ENCODE measurements at places on chromosomes 7 and 10.

DNA sequence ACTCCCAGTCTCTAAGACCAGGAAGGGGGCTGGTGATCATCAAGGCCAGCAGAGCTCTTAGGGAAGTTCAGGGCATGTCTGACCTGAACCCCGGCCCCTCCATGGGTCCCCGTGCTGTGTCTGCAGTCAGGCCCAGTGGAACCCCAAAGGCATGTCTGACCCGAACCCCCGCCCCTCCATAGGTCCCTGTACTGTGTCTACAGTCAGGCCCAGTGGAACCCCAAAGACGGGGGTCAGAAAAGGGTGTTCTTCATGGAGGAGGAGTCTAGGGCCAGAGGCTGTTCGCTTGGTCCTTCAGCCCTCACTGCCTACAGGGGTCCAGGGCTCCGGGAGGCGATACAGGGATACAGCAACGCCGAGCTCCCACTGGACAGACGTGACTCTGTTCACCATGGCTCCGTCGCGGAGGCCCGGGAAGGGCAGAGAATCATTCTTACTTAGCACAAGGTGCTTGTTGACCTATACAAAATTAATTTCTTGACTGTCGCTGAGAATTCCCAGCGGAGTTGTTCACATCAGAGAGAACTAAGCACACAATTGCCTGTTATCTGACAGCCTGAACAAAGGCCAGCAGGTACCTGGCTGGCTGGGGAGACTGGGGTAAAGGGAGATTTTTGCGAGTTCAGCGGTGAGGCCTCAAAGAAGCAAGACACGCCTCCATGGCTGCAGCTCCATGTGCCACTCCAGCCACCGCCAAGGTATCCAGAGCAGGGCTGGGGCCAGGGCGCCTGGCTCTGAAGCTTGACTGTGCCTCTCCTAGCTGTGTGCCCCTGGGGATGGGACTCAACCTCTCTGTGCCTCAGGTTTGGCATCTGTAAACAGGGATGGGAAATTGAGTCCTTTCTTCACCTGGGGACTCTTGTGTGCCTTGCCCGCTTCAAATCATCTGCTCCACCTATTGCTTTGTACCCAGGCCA is 26.8 kb downstream of the EN2 start:
- DNase-seq, result no peak

DNA sequence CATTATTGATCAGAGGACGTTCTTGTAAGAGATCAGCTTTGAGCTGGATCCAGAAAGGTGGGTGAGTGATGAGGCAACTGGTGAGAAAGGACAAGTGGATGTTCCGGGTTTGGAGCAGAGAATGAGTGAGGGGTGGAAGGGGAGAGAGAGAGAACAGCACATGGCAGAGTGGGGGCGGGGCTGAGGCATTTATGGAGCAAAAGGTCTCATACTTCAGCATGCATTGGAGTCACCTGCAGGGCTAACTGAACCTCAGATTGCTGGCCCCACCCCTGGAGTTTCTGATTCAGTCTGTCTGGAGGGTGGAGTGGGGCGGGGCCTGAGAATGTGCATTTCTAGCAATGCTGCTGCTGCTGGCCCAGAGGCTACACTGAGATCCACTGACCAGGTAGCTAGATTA is 71.2 kb downstream of the GOLGA7B start:
- no peak for DNase-seq

DNA sequence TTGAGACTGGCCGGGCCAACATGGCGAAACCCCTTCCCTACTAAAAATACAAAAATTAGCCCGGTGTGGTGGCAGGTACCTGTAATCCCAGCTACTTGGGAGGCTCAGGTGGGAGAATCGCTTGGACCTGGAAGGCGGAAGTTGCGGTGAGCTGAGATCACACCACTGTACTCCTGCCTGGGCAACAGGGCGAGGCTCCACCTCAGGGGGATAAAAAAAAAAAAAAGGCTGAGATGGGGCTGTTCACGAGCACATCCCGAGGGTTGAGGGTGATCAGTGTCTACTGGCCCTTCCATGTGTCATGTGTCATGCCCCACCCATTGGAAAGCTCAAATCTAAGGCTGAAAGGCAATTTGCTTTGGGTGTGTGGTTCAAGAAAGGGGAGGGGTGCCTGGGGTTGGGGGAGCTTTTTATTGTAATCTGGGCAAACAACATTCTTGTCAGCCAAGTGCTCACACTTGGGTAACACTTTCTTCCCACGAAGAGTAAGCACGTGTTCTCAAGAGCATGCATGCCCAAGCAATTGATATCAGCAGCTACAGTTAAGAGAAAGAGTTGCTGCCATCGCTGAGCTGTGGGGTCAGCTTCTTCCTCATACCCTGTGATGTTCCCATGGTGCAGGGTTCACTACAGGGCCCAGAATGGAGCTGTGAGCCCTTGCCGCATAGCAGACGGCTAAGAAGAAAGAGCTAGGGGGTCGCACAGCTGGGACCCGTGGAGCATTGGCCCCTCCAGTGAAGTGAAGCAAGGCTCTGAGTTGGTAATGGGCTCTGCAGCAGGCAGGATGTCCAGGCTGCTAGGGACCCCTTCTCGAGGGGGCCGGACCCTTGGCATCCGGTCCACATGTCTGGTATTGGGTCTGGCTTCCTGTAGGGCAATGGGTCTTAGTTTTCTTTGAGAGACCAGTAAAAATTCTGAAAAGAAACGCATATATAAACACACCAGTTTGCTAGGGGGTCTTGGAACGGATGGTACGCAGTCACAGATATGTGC is 9.9 kb upstream of the ACSL5 start:
- DNase-seq, result no peak

DNA sequence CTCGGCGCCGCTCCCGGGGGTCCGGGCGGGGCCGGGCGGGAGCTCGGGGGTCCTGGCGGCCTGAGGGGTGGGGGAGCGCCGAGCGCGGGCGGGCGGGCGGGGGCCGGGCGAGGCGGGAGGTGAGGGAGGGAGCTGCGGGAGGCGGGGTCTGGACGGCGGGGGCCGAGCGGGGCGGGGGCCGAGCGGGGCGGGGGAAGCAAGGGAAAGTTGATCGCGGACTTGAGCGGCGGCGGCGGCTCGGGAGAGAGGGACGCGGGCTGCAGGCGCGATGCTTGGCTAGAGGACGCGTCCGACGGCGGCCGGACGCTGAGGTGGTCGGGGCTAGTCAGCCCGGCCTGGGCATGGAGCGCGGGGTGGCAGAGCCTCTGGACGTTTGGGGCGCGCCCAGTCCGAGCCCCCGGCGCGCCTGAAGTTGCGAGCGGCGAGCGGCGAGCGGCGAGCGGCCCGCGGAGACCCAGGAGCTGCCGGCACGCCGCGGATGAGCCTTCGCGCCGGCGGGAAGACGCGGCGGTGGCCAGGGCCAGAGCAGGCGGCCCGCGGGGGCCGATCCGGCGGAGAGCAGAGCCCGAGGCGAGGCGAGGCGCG is at the start of gene CDH23:
Gene CDH23, plus strand, starts transcription at position 210 of the 585 bp plus-strand sequence. CDS start 42,912 bp downstream, outside the sequence.
- DNase-seq, result peak; percentile 67

GRCh38 chr10:19491166-19491565 is 325.1 kb upstream of the PLXDC2 start:
- DNase-seq, result no peak

DNA sequence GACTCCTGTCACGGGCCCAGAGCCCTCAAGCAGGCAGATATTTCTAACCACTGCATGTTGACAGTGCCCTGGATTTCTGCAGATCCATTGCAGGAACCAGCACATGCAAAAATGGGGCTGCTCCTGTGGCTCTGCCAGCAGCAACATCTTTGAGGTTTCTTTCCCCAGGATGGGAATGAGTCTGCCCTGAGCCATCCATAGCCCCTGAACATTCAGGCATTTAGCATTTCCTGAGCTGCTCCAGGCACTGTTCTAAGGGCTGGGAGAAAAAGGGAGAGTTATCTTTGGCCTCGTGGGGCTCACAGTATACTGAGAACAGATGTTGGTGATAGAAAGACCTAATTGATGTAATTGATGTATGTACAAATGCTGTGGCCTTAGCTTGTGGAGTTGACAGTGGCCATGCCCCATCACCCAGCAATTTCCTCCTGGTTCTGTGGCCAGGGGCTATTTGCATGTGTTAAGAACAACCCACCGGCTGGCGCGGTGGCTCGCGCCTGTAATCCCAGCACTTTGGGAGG is 66.0 kb upstream of the LRRC4 start:
- DNase-seq, result no peak

GRCh38 chr7:40482845-40483244 is 348.0 kb downstream of the SUGCT start:
- DNase-seq, result no peak

DNA sequence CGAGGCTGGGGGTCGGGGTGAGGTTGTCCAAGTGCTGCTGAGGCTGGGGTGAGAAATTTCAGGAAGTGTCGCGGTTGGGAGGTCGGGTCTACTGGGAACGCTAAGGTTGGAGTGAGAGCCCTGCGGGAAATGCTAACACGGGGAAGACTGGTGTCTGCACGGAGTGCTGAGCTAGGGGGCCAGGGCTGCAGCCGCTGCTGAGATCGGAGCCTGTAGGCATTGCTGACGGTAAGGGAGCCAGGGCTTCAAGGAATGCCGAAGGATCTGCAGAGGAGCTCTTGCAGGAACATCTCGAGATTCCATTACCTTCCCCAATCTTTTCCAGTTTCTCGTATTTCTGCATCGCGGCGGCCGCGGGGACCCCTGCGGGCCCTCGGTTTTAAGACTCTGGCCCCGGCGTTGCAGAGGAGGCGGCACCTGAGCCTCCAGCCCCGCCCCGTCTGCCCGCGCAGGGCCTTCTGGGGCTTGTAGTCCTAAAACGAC is at the start of gene CDK5:
Gene CDK5, minus strand, starts transcription at position 392 of the 483 bp plus-strand sequence. Its CDS starts 49 bp downstream, at position 343.
- DNase-seq, result no peak

- no peak for DNase-seq
Observed at GRCh38 chr7:150993511-150993910, 2.7 kb downstream of the NOS3 start.

- no peak for DNase-seq
Observed at GRCh38 chr10:133465191-133465949, 11.6 kb downstream of the SCART1 start.

DNA sequence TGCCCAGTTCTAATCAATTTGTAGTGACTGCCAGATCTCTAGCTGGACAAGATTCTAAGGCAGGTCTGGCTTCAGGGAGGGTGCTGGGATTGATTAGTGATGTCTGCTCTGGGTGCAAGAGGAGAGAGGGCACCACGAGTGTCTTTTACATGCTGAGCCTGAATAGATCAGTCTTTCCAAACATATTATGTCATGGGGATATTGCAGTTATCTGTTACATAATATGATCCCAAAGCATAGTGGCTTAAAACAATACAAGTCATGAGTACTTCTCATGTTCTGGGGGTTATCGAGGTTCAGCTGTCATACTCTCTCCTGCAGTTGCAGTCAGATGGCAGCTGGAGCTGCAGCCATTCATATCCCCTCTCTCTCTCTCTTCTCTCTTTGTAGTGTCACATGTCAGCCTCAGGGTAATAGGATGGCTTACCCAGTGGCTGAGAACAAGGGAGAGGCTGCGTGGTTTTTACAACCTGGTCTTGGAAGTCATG is 26.0 kb downstream of the SLC29A3 start:
- no peak for DNase-seq

DNA sequence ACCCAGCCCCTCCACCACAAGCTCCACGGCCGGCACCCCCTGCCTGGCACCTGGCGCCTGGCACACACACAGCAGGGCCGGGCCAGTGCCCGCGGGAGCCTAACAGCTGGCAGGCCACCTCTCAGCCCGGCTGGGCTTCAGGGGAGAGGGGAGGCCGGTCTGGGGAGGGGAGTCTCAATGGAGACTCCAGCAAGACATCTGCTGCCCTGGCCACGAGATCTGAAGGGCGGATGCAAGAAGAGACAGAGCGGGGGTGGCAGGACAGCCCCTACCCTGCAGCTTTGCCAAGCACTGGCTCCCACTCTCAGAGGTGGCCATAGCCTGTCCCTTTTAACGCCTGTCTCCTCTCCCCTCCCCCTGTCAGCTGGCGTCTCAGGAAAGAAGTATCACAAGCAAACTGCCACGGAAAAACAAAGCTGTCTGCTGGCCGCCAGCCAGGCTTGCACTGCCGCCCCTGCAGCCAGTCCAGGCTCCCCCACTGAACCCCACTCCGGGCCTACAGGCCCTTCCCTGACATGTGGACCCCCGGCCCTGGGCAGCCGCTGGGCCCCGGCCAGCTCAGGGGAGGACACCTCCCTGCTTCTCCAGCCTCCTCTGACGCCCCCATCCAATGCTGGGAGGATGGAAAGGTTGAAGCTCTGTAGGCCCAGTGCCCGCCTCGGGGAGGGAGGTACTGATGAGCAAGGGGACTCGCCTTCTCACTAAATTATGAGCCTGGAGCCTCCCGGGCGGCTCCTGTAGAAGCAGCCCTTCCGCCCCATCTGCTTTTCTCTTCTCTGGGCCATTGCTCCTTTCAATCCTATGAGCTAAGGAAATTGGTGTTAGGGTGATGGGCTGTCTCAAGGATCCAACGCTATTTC is 178.4 kb downstream of the ARHGAP12 start:
- DNase-seq, result peak; percentile 91

DNA sequence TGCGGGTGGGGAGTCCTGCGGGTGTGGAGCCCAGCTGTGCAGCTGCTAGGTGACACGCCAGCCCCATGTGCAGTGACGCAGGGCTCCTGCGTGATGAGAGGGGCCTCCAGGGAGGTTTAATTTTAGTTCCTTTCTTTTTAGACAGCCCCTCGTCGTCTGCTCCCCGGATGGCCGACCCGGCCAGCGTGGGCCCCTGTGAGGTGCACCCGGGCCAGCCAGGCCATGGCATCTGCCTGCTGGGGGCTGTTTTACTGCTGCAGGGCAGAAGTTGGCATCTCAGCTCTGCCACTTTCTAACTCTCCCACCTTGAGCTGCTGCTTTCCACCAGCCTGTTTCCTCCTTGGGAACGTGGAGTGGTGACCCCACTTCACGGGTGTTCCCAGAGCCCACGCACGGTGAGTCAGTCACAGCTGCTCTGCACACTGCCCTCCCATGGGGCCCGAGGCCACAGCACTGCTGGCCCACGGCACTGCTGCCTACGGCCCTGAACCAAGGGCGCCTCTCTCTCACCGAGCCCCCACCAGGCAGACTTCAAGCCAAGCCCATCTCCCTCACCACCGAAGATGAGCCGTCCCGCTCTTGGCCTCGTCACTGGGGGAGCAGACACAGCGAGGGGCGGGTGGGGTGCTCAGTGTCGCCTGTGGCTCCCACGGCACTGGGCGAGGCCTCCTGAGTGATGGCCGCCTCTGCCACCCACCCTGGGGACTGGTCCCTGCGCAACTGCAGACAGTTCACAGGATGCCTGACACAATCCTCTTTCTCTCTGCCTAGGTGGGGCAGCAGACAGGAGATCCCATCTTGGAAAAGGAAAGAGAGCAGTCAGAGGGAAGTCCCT is 21.3 kb downstream of the CYP2W1 start:
- DNase-seq, result no peak

Measured in right hindlimb (tissue), 1 donor.